NCI-H345 (cell line): ENCODE measurements at places on chromosomes 2 and 18.

DNA sequence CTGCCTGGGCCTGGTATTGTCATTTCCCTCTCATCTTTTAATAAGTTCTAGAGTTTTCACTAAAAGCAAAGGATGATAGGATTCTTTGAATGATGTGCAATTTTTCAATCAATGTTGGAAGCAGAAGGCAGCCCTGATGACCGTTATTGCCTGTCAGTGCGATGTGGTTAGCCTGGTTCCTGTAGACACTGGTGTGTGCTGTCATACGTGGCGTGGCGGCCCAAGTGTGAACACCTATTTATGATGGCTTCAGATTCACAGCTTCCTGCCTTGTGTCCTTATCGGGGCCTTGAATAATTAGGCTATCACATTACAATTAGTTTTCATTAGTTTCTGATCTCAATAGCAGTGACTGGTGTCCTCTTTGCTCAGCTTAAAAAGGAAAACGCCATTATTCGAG, 218.5 kb downstream of the TPGS2 start:
- no peak for DNase-seq

DNA sequence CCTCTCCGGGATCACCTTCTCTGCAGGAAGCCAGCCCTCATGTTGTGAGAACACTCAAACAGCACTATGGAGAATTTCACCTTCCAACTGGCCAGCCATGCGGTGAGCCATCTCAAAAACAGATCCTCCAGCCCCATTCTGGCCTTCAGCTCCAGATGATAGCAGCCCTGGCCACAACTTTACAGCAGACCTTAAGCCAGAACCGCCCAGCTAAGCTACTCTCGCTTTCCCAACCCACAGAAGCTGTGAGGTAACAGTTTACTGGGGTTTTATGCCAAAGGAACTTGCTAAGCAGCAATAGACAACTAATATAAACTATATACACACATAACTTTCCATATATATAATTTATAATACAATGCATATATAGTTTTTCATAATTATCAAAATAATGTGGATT, 11.6 kb upstream of the PTPN4 start:
- no peak for DNase-seq

GRCh38 chr2:59572227-59572626, 981.2 kb downstream of the BCL11A start:
- no peak for DNase-seq

DNA sequence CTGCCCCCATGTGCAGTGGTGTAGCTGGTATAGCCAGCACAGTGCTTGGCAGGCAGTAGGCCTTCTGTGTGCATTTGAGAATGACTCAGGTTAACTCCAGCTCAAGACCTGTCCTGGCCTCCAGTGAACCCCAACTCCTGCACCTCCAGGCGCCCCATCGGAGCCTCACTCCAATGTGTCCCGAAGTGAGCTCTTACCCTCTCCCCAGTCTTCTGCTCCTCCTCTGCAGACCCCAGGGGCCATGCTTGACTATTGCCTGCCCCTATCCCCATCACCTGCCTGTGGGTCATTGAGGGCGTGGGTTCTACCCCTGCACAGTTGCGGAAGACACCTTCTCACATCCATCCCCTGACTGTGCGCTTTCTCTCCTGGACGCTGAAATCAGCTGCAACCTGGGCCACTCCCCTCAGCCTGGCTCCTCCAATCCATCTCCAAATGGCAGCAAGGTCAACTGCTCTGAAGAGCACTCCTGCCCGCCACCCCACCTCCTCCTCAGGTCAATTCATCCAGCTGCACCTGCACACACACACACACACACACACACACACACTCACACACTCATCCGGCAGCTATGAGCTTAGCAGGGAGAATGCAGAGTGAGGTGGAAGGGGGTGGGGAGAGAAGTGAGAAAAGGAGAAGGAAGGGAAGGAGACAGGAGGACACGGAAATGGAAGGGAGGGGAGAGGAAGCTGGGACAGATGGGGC, 130.3 kb upstream of the GLI2 start:
- no peak for DNase-seq

DNA sequence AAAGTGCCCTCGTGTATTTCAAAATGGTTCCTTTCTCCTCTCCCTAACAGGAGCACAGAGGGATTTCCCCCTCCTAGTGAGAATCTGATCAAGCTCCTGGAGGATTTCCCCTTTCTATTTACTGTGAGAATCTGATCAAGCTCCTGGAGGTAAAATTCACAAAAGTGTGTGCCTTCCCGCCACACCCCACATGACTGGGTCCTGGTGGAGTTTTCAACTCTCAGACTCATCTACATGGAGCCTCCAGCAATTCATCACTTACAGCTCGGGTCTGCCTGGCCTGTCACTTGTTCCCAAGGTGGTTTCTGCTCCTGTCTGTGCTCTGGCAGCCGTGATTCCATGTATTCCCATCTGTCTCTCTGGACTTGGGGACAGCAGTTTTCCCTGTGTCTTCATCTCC, 590.7 kb downstream of the FBXO15 start:
- DNase-seq = no peak

GRCh38 chr18:6781142-6781714, 51.7 kb downstream of the ARHGAP28 start:
- DNase-seq = no peak

DNA sequence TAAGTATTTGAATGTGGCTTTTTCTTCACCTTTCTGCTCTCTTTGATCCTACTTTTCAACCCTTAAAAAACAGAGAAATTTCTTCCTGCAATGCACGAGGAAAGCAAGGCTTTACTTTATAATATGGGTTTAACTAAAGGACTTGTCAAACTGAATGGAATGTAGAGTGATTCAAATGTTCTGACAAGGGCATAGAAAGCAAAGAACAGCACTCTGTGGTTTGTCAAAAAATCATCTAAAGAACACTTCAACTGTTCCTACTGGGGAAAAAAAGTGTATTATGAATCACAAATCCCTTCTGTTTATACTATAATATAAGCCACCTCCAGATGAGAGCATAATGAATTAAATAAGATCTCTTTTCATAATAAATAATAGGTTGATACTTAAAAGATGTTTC, 45.0 kb upstream of the RIT2 start:
- DNase-seq = no peak

GRCh38 chr2:213266421-213266820, 17.8 kb upstream of the SPAG16 start:
- DNase-seq = no peak
